Natural killer cell treated with Interleukin-12 subunit alpha and Interleukin-12 subunit beta and Interleukin-15 and Interleukin-18, amount 100 ng/mL, for 72 hours (primary cell): ENCODE measurements at places on chromosomes 13 and 19. TPM values are rescaled to one million over a fixed set of nuclear protein-coding genes. Genes with fewer than 3 reads are reported as not detected.

DNA sequence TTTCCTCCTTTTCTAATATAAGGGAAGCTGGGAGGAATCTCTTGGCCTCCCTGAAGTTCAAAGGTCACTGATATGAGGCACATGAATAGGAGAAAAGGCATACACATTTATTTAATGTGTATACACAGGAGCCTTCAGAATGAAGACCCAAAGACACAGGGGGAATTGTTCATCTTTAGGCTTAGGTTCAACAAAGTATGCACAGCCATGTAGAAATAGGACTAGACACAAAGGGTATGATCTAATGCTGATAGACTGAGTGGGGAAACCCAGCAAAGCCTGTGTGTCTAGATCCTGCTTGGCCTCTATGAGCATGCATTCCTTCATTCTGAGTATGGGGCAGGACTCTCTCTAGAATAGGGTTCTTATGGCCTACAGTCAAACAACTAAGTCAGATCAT, 177.1 kb upstream of the RFC3 start:
- no peak for DNase-seq

The ARHGEF1 gene
- 444 TPM for total RNA-seq

- DNase-seq = no peak
Observed at GRCh38 chr19:52258426-52258825, 11.0 kb upstream of the ZNF766 start.

DNA sequence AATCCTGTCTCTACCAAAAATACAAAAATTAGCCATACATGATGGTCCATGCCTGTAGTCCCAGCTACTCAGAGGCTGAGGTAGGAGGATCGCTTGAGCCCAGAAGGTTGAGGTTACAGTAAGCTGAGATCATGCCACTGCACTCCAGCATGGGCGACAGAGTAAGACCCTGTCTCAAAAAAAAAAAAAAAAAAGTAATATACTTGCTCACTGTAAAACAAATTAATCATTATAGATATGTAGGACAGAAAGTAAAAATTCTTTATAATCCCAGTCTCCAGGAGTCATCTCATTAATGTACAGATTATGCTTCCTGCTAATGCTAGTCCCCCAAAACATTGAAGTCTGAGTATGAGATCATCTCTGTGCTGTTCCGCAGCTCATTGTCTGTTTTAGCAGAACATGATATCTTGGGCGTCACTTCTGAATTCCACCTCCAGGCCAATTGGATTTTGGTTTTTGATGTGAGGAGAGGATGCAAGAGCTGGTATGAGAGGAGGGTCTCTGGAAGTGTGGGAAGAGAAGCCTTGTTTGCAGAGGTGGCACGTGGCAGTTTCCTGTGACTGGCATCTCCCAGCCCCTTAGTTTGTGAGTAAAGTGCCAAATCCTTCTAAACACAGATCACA, 75.4 kb upstream of the NPAS1 start:
- DNase-seq = no peak

DNA sequence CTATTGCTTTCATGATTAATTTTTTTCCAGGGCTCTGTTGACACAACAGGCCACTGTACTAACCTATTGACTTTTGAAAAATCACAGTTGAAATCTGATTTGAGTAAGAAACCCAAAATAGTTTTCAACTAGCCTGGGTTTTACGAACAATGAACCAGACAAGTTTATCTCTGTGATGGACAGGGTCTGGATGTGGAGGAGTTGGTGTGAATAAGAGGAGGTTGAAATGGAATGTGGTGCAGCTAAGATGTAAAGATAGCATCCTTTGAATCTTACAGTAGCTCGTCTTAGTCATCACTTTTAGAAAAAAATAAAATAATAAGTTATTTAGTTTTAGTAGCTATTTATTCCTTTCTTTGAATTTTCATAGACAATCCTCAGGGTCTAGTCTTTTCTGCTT, 8.3 kb upstream of the OXGR1 start:
- no peak for DNase-seq

DNA sequence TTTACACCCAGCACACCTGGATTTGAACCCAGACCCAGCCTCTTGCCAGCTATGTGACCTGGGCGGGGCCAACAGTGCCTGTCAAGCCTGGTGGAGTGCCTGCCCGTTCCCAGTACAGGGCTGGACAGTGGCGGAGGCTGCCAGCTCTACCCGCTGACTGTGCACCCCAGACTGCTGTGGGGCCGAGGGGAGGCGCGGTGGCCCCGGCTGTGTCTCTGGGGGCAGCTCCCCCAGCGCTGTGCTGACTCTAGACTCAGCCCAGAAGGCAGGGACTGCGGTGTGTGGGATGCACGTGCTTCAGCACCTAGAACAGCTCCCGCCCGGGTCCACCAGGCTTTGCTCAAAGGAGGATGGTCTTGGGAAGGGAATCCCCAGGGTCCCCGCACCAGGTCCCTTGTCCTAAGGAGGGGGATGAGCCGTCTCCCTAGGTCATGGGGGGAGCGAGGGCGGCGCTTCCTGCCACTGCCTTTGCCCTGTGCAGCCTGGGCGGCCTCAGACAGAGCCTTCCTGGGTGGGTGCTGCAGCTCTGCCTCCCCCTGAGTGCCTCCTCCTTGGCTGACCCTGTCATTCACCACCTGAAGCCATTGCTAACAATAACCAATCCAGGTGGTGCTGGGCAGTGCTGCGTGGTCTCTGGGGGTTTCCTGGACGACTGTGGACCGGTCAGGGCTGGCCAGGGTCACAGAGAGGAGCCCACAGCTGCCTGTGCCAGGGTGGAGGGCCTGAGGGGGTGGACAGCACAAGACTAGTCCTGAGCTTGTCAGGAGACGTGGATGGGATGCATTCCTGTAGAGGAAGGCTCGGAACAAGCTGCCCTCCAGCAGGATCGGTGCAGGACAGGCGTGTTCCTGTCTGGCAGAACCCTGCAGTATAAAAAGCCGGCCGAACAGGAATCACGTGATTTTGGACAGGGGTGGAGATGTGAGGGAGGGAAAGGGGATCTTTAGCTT, 18.6 kb downstream of the TMEM255B start:
- DNase-seq = no peak
